ENCODE measurements at places on chromosomes 4 and X.

GRCh38 chr4:107619066-107619465 lies 101.0 kb downstream of the PAPSS1 start:
- DNase-seq: no peak

- no peak for DNase-seq
Observed at GRCh38 chr4:87097075-87097474, 123.3 kb downstream of the KLHL8 start.

DNA sequence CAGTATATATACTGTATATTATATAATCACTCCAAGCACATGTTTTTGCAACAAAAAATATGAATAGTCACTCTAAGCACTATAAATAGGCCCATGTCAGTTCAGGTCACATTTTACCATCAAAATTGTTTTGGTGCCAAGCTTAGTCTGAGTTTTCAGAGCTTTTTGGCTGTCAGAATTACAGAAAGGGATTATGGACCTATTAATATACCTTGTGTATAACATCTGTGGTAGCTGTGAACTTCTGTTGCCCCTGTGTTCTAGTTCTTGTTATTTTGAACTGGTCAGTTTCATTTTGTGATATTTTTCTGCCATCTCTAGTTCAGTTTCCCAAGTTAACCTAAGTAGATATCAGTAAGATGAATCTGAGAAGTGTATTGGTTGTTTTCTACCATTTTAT lies 22.9 kb downstream of the EXOC1 start:
- no peak for DNase-seq

GRCh38 chr4:173485164-173485563 lies 44.9 kb downstream of the HAND2 start:
- DNase-seq: no peak

DNA sequence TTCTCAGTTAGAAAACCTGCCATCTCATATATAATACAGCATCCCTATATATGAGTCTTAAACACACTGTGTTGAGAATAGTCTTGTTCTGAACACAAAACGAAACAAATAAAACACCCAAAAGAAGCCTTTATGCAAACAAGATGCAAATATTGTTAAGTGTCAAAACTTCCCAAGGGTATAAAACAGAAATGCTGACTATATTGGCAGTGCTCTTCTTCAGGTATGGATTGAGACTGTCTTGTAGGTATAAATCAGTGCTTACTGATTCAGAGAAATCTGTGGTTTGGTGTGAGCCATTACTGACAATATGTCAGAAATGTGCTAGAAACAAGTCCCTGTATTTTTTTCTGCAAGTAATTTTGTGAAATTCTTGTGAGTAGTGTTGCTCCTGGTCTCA lies 82.8 kb upstream of the CTSO start:
- DNase-seq: no peak

DNA sequence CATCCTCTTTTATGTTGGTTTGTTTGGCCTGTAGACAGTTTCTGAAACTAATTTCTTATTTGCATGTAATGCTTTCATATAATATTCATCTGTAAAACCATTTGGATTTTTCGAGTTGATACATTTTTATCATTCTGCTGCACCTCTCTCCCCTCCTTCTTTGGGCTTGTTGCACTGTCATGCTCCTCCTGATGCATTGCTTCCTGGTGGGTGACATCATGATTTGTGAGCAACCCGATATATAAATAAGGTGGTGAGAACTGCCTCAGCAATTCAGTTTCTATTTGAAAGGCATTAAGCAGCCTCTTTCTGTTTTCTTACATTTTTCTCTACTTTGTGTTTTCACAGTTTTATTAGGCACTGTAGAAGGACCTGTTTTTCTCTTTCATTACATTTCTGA lies 515.7 kb downstream of the RPA4 start:
- no peak for DNase-seq

DNA sequence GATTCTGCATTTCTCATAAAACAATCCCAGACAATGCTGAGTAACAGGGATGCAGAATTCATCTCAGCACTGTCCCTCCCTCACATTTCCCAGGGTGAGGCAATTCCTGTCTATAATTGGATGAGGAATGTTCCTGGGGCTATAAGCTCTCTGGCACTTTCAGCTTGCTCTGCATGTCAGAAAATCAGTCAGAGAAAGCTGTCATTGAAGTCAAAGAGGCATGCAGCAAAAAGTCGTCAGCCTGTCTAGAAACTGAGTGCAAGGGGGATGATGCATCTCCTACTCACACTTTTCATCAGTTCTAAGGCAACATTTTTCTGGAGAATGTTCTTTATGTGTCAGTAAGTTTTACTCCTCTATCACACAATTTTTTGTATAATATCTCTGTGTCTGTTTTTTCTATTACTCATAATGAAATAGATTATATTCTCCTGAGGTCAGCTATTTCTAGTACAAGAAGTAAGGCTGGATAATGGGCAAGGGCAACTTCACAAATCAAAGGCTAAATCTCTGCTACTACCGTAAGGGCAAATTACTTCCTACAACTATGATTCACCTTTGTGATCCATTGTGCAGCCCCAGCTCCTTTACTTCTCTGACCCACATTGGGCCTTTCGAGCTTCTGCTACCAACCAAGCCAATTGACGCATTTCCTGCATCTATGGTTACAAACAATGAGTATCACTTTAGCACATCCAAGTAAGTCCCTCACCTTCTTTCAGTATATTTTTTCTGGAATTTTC lies 56.0 kb downstream of the TASL start:
- DNase-seq: no peak

DNA sequence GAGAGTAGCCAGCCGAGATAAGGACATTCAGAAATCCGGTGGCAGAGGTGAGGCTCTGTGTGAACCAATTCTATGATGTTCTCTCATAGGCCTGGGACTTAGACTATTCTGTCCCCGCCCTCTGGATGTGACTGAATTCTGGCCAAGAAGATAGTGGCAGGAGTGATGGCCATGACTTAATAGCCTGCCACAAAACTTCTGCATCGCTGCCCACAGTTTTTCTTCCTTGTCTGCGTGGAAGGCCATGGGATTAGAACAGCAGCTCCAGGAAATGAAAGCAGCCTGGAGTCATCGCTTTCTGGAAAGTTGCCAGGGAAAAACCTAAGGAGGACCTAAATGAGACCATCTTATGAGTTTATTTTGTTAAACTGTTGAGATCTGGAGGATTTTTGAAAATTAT lies 134.7 kb downstream of the F11 start:
- no peak for DNase-seq

DNA sequence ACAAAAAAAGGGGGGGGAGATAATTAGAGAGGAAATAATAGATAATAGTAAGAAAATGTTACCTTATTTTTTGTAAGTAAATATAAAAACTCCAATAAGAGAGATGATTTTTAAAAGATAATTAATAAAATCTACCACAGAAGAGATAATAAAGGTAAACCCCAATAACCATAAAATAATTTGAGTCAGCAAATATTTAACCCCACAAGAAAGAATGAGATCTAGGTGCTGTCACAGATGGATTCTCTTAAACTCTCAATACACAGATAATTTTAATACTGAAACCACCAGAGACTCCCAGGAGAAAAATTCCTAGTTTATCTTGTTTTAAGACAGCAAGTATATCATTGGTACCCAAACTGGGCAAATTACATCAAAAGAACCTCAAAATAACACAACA lies 341.4 kb downstream of the ANK2 start:
- DNase-seq: no peak

GRCh38 chr4:147809211-147809610 lies 77.3 kb downstream of the ARHGAP10 start:
- DNase-seq: no peak

DNA sequence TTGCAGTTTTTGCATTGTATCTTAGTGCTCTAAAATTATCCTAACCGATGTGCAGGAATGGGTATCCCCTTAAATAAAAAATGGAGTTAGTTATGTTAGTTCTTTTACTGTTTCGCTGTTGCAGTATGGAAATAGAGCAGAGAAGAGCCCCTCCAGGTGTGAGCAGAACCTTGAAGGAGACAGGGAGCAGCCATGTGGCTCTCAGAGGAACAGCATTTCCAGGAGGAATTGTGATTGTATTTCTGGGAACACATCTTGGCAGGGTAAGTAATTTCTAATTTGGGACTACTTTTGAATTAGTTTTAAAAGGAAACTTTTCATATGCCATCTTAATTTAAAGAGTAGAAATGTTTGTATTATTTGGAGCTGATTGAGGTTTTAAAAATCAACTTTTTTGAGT lies 5.3 kb upstream of the CCDC158 start:
- no peak for DNase-seq

DNA sequence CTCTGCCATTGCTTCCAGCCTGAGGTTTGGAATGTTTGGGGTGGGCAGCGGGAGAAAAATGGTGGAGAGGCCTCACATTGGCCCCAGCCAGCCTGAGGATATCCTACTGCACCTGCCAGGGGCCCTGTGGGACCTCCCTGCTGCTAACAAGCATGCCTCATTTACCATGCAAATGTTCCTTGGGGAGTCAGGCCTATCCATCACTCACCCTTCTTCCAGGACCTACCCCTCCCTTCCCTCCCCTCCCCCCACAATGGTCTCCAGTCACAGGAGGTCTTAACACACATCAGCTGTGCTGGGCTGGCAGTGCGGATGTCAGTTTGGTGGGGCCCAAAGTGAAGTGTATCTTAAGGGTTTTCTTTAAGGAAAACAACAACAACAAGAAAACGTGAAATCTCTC lies 139.2 kb downstream of the SHOX start:
- no peak for DNase-seq

DNA sequence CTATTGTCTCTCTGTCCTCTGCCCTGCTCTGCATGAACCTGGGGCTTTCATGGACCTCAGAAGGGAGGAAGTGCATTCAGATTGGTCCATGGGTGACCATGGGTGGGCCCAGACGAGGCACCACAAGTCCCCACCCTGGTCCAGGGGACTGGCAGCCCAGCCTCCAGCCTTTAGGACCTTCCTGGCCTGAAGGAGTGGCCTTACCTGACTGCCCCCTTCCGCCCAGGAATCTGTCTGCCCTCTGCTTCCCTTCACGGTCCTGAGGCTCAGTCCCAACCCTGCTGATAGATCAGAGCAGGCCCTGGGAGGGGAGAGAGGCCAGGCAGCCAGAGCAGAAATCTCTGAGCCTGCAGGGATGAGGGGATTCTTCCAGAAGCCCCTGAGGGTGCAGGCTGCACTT lies 455.4 kb downstream of the PCDH18 start:
- DNase-seq: no peak

DNA sequence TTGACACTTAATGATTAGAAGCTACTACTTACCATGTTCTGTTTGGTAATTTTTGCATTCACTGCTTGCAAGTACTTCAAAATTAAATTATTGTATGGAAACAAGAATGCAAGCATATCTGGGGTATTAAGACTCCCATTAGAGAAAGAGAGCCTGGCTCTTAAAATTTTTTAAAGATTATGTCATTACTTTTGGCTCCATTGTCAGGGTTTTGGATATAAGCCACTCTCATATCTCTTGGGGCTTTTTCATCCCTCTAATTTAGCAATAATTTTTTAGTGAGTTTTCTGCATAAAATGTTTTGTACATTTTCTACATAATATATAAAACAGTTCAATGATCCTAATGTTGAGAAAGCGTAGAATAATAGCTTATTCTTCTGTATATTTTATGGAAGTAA lies 49.4 kb downstream of the SLC9A6 start:
- no peak for DNase-seq

GRCh38 chr4:8675383-8675782 lies 82.8 kb downstream of the CPZ start:
- no peak for DNase-seq

DNA sequence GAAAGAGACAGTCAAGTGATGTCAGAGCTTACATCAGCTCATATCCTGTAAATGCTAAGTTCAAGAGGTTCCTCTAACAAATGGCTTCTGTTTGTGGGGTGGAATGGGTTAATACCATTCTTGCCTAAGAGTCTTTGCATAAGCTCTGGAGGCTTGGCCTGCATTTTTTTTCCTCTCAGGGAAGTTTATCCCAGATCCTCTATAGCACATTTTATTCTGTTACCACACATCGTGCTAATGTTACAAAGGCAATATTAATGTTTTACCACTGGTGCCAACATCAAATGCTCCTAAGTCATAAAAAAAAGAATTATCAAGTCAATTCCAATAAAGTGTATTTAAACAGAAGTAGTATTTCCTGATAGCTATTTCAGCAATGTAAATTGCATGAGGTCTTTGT lies 2.9 kb upstream of the ADH6 start:
- DNase-seq: no peak

- DNase-seq: no peak
Observed at GRCh38 chr4:65546882-65547416, 123.3 kb downstream of the EPHA5 start.

GRCh38 chr4:16066586-16067128 lies 17.2 kb downstream of the PROM1 start:
- DNase-seq: no peak

- no peak for DNase-seq
Observed at GRCh38 chr4:183873409-183874185, 31.5 kb upstream of the STOX2 start.

- no peak for DNase-seq
Observed at GRCh38 chrX:74505437-74505836, 84.1 kb downstream of the SLC16A2 start.

- no peak for DNase-seq
Observed at GRCh38 chr4:88585917-88586316, 6.4 kb upstream of the HERC3 start.

- DNase-seq: no peak
Observed at GRCh38 chrX:48468247-48468671, 1.8 kb downstream of the SLC38A5 start.

GRCh38 chrX:24920769-24921168 lies 95.0 kb downstream of the ARX start:
- DNase-seq: no peak

- DNase-seq: no peak
Observed at GRCh38 chr4:161829591-161829990, 334.2 kb downstream of the FSTL5 start.

- no peak for DNase-seq
Observed at GRCh38 chr4:2793586-2794485, 951 bp downstream of the SH3BP2 start.

DNA sequence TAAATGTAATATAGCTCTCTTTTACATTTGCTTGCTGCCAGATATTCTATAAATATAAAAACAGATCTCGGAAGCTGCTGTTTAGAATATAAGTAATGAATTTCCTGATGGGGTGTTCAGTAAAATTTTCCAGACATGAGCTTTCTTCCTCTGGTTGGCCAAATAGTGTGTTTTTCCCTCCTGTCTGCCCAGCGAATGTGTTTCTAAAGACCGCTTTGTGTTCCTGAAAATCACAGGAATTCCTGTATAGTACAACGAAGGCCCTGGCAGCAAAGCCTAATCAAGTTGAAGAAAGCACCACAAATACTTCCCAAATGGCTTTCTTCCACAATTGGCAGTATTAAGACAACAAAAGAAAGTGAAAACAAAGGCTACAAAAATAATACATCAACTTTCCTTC lies 494.1 kb downstream of the INPP4B start:
- no peak for DNase-seq

- DNase-seq: no peak
Observed at GRCh38 chr4:76883147-76883546, 14.8 kb downstream of the SOWAHB start.

GRCh38 chr4:4608214-4608537 lies 66.3 kb upstream of the STX18 start:
- DNase-seq: no peak

GRCh38 chrX:78747489-78747888 lies at the start of gene LPAR4:
TSS of gene LPAR4 (plus strand) at chrX:78747720. CDS start at chrX:78754870, 7,150 bp downstream.
- no peak for DNase-seq

- DNase-seq: no peak
Observed at GRCh38 chrX:154074199-154074598, 23.3 kb downstream of the MECP2 start.

- DNase-seq: no peak
Observed at GRCh38 chrX:84729408-84729807, 227.2 kb upstream of the HDX start.

GRCh38 chr4:154407443-154407842 lies 84.2 kb downstream of the DCHS2 start:
- DNase-seq: no peak

GRCh38 chr4:40723728-40724127 lies 26.0 kb upstream of the NSUN7 start:
- no peak for DNase-seq
